ENCODE measurements at places on chromosomes 7 and 10.

- DNase-seq = no peak
These were observed at the start of gene SCART1 for GRCh38 chr10:133453516-133454203. TSS of gene SCART1 (plus strand) at chr10:133453945. CDS start at chr10:133453998, 53 bp downstream.

- DNase-seq = no peak
These were observed 172.1 kb downstream of the FRMD4A start for GRCh38 chr10:14158575-14158974.

DNA sequence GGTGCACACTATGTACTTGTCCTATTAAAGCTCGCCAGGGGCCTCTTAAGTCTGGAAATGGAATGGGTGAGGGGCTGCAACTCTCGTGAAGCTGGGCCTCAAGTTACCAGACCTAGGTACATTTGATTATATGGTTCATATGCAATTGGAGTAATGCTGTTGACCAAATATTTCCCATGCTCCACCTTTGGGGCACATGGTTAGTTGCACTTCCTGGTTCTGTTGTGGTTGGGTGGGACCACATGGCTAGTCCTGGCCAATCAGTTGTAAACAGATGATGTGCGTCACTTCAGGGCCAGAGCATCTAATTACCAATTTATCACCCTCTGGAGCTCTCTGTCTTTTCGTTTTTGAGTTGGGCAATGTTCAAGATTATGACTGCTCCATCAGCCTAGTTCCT lies 39.5 kb upstream of the OPN4 start:
- no peak for DNase-seq

DNA sequence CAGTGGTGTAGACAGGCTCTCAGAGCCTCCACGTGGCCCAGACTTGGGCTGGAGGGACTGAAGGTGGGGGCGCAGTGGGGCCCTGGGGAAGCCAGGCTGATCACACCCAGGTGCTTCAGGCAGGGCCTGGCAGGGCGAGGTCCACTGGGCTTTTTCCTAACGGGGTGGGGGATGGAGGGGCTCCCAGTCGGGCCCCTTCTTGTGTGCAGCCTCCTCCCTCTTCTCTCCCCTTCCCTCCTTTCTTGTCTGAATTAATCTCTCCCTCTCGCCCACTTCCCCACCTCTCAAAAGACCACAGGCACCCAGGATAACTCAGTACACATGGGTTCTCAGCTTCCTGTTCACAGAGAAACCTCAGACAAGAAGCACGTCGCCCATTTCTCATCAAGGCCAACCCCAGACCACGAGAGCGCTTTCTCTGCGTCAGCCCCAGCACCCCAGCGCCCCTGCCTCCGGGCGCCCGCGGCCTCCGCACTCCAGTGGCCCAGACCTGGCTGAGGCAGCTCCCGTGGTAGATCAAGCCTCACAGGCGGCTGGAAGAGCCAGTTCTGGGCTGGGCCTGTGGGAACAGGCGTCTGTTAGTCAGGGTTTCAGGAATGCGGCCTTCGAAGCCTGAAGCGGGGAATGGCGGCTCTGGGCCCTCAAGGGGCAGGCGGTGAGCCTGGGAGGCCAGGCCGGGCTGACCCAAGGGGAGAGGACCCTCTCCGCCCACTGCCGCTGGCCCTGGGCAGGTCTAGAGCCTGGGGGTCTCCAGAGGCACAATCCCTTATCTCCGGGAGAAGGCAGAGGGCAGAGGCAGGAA lies 50.6 kb downstream of the PWWP2B start:
- no peak for DNase-seq

- no peak for DNase-seq
These were observed 213.6 kb downstream of the DOCK4 start for GRCh38 chr7:111992601-111993000.

- DNase-seq = no peak
These were observed 74.3 kb downstream of the ARL4A start for GRCh38 chr7:12761691-12762090.

DNA sequence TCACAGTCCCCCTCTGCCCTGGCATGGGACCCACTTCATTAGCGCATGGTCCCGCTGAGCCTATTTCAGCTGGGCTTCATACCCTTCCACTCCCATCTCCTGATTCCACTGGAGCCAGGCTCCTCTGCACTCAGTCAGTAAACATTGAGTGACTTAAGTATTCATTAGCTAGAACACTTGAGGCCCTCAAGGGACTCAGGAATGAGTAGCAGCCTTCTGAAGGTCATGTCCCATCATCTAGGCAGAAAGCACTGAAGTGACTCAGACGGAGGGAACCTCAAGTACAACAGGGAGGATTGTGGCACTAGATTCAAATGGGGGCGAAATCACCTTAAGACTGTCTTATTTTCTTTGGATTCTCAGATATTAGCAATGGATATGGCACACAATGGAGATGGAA lies 186.6 kb upstream of the INHBA start:
- DNase-seq = no peak

DNA sequence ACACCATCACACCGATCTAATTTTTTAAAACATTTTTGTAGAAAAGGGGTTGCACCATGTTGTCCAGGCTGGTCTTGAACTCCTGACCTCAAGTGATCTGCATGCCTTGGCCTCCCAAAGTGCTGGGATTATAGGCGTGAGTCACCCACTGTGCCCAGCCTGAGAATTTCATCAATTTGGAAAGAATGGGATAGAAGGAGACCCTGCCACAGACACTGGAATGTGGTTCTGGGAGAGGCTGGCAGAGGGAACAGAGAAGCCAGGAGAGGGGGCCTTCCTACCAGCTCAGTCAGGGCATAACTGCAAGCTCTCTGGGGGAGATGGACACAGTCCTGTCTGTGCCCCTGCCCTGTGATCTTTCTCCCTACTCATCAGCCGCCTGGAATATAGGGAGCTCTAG lies 42.1 kb upstream of the MKRN1 start:
- no peak for DNase-seq

All from BE2C (cell line).